ENCODE measurements at places on chromosomes 7 and 10.

GRCh38 chr10:3136763-3137611 is 35.6 kb downstream of the PITRM1 start:
- DNase-seq = no peak

DNA sequence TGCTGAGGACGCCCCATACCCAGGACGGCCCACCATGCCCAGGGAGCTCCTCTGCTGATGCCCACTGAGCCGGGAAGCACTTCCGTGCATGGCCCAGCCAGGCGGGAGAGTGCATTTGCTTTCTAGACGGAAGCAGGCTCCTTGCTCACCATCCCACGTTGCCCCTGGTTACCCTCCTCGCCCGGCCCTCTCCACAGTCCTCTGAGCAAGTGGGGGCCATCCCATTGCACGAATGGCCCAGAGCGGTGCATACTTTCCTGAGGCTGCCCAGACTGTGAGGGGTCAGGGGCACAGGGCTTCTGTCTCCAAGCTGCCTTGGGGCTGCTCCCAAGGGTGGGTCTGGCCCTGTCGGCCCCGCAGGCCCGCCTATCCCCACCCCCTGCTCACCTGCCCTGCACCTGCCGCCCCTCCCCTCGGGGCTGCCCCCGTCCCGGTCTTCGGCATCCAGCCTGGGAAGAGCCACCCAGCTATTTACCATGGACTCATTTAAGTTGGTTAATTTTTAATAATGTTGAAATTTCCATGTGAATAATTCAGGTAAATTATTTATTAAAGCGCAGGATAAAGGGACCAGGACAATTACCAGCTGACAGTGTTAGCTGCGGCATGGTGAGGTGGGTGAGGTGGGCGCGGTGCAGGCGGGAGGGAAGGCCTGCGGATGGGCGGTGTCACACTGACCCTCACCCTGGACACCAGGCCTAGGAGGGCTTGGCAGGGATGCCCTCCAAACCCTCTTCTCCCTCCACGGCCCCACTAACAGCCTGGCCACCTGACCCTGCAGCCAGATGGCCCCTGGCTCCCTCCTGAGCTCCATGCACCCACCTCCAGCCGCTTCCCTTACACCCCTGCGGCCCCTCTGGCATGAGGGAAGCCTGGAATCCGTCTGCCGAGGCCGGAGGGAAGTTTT is 104.4 kb downstream of the MICALL2 start:
- DNase-seq = no peak

- no peak for DNase-seq
These were observed 19.7 kb upstream of the FKBP9 start for GRCh38 chr7:32937344-32938174.

- DNase-seq = no peak
These were observed 210.1 kb upstream of the PPP1R3A start for GRCh38 chr7:114128880-114129279.

DNA sequence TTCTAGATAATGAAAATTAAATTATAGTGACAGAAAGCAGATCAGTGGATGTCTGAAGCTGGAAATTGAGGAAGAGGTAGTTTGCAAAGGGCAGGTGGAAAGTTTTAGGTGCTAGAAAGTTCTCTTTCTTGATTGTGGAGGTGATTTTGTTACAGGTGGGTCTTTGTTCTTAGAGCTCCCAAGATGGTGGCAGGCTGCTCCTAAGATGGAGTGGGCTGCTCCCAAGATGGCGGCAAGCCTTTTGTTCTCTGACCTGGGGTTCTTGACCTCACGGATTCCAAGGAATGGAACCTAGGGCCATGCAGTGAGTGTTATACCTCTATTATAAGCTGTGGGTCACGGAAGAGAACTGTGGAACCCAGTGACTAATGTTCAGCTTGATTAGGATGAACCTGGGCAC is 32.5 kb downstream of the SUGCT start:
- DNase-seq = no peak

GRCh38 chr7:33261585-33261984 is 132.2 kb downstream of the BBS9 start:
- DNase-seq = no peak
